ENCODE measurements at places on chromosomes 6 and 20. TPM values are rescaled to one million over a fixed set of nuclear protein-coding genes. Genes with fewer than 3 reads are reported as not detected.

- H3K27me3 ChIP-seq = no peaks in the 10 kb centered on the region
- no peak overlapping the region for H3K27ac ChIP-seq
- H3K36me3 ChIP-seq = peaks cover 2% of the 10 kb centered on the region
Observed at GRCh38 chr6:99146711-99147110, 199.0 kb upstream of the FBXL4 start.

- H3K27me3 ChIP-seq = peaks cover 4% of the 10 kb centered on the region
- no peak overlapping the region for H3K27ac ChIP-seq
- no peak overlapping the region for H3K4me3 ChIP-seq
- DNase-seq = no peak
- no peaks in the 10 kb centered on the region for H3K4me1 ChIP-seq
Observed at GRCh38 chr6:21531393-21531792, 62.2 kb upstream of the SOX4 start.

Gene OR2J3
- total RNA-seq = not detected

- peaks cover 14% of the 10 kb centered on the region for H3K36me3 ChIP-seq
- H3K27me3 ChIP-seq = no peaks in the 10 kb centered on the region
- H3K4me1 ChIP-seq = peaks cover 3% of the 10 kb centered on the region
- no peak for DNase-seq
Observed at GRCh38 chr6:110662490-110663211, 152.6 kb downstream of the CDK19 start.

- H3K27ac ChIP-seq = no peak overlapping the region
- no peak for DNase-seq
- H3K27me3 ChIP-seq = peaks cover 8% of the 10 kb centered on the region
- no peaks in the 10 kb centered on the region for H3K36me3 ChIP-seq
- no peaks in the 10 kb centered on the region for H3K4me1 ChIP-seq
Observed at GRCh38 chr6:70298068-70298467, 4.8 kb downstream of the COL9A1 start.

- no peaks in the 10 kb centered on the region for H3K4me1 ChIP-seq
- no peaks in the 10 kb centered on the region for H3K27me3 ChIP-seq
- no peak for DNase-seq
- no peak overlapping the region for H3K4me3 ChIP-seq
Observed at GRCh38 chr6:51250317-51250716, 431.6 kb downstream of the TFAP2B start.

DNA sequence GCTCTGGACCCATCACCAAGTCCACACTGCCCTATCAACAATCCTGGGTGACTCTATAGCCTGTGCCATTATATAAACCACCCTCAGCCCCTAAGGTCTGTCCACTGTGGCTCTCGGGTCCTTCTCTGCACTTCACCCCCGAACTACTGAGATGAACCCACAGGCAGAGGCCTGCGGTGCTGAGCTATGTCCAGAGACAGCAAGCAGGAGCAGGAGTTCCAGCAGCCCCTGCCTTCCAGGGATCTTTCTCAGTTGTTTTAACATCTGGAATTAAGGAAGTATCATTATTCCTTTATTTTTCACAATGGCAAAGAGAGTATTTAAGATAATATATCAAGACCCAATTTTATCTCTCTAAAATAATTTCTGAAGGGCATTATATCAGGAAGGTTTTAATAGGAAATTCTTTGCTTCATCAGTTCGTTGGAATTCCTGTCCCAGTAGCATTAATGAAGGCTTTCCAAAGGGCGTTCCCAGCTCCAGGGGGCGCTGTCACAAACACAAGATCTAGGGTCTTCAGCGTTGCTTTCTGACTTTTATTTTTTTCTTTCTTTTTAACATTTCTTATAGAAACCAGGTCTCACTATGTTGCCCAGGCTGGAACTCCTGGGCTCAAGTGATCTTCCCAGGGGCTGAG, 27.3 kb downstream of the RRBP1 start:
- no peak for DNase-seq
- H3K27me3 ChIP-seq = no peaks in the 10 kb centered on the region
- H3K4me3 ChIP-seq = no peak overlapping the region
- H3K4me1 ChIP-seq = no peaks in the 10 kb centered on the region
- peaks cover 32% of the 10 kb centered on the region for H3K36me3 ChIP-seq

Gene FOXO3
- 24.4 TPM for total RNA-seq

DNA sequence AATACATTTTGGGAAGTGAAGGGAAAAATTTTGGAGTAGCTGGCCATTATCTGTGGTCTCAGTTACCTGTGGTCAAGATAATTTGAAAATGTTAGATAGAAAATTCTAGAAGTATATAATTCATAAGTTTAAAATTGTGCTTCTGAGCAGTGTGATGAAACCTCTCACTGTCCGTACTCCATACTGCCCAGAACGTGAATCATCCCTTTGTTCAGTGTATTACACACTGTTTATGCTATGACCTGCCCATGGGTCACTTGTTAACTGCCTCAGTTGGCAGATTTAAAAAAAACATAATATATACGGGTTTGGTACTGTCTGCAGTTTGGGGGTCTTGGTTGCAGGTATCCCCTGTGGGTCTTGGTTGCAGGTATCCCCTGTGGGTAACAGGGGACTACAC, 4.1 kb upstream of the CALHM5 start:
- DNase-seq = no peak
- peaks cover 23% of the 10 kb centered on the region for H3K36me3 ChIP-seq
- peaks cover 15% of the 10 kb centered on the region for H3K27me3 ChIP-seq
- H3K27ac ChIP-seq = no peak overlapping the region
- H3K4me1 ChIP-seq = no peaks in the 10 kb centered on the region

GRCh38 chr6:12336121-12336971, 46.2 kb downstream of the EDN1 start:
- no peak for DNase-seq
- H3K4me1 ChIP-seq = peaks cover 8% of the 10 kb centered on the region
- no peak overlapping the region for H3K27ac ChIP-seq
- peaks cover 4% of the 10 kb centered on the region for H3K27me3 ChIP-seq
- no peaks in the 10 kb centered on the region for H3K36me3 ChIP-seq
- no peak overlapping the region for H3K4me3 ChIP-seq

DNA sequence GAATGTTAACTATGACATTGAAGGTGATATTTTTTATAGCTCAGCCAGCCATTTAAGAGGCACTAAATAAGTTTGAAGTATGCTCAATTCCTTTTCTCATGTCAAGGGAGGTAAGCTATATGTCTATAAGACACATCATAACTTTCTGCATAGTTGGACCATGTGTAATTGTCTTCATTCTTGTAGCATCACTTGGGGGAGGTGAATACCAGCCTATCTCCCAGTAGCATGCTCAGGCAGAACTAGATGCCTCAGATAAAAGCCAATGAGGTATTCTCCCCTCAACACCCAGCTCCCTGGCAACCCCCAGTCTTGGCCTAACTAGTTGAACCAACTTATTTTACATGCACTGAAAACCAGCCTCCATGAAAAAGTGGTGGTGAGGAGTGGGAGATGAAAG, 158.3 kb upstream of the JAG1 start:
- DNase-seq = no peak
- H3K27me3 ChIP-seq = peaks cover 11% of the 10 kb centered on the region
- no peak overlapping the region for H3K4me3 ChIP-seq
- no peaks in the 10 kb centered on the region for H3K4me1 ChIP-seq
- no peaks in the 10 kb centered on the region for H3K36me3 ChIP-seq

Gene C20orf144
- 0.47 TPM for total RNA-seq

- no peak for DNase-seq
- H3K36me3 ChIP-seq = peaks cover 14% of the 10 kb centered on the region
- H3K4me3 ChIP-seq = peak overlapping the region; percentile 86
- H3K27ac ChIP-seq = peak overlapping the region; percentile 96
- peaks cover 61% of the 10 kb centered on the region for H3K4me1 ChIP-seq
- H3K27me3 ChIP-seq = no peaks in the 10 kb centered on the region
Observed at GRCh38 chr6:137866200-137866913, 702 bp upstream of the TNFAIP3 start.

Gene DNMT3B
- 0.82 TPM for total RNA-seq

Gene LMBRD1
- total RNA-seq = 45.0 TPM

- no peaks in the 10 kb centered on the region for H3K36me3 ChIP-seq
- H3K4me1 ChIP-seq = no peaks in the 10 kb centered on the region
- H3K27ac ChIP-seq = no peak overlapping the region
- H3K4me3 ChIP-seq = no peak overlapping the region
Observed at GRCh38 chr20:55649254-55649653, 356.1 kb downstream of the CBLN4 start.

GRCh38 chr6:170152124-170152926, 138.6 kb downstream of the DLL1 start:
- H3K27me3 ChIP-seq = no peaks in the 10 kb centered on the region
- peak overlapping the region; percentile 30 for H3K4me3 ChIP-seq
- peak overlapping the region; percentile 76 for H3K27ac ChIP-seq
- H3K36me3 ChIP-seq = no peaks in the 10 kb centered on the region
- no peak for DNase-seq

Gene SLC25A27
- total RNA-seq = 5.2 TPM

DNA sequence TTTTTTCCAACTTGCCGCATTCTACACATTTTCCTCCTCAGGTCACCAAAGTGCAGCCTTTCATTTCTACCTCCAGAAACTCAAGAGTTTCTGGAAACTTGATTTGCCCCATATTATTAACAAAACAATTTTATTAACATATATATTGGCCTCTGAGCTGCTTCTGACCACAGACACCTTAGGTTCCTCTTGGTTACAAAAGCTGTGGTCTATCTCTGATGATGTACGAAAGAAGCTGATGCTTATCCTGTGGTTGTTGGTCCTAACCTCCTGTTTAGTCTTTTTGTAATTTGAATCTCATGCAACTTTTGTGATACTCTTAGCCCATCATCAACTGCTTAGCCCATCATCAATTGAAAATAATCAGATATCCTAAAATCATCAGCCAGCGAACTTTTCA, 735.7 kb downstream of the KIF16B start:
- DNase-seq = no peak
- no peak overlapping the region for H3K4me3 ChIP-seq
- no peaks in the 10 kb centered on the region for H3K36me3 ChIP-seq
- no peaks in the 10 kb centered on the region for H3K27me3 ChIP-seq
- no peak overlapping the region for H3K27ac ChIP-seq

Gene DEFB113
- total RNA-seq = not detected

Gene HSPA1A
- total RNA-seq = 54.8 TPM

Gene SERINC3
- 94.6 TPM for total RNA-seq

- no peak for DNase-seq
- no peak overlapping the region for H3K4me3 ChIP-seq
- no peaks in the 10 kb centered on the region for H3K4me1 ChIP-seq
- H3K27ac ChIP-seq = no peak overlapping the region
- H3K36me3 ChIP-seq = no peaks in the 10 kb centered on the region
Observed at GRCh38 chr20:51211191-51211590, 188.3 kb upstream of the KCNG1 start.

- peak overlapping the region; percentile 32 for H3K4me3 ChIP-seq
- H3K27ac ChIP-seq = peak overlapping the region; percentile 13
- peaks cover 87% of the 10 kb centered on the region for H3K27me3 ChIP-seq
- peaks cover 9% of the 10 kb centered on the region for H3K36me3 ChIP-seq
- peaks cover 21% of the 10 kb centered on the region for H3K4me1 ChIP-seq
- DNase-seq = no peak
Observed at GRCh38 chr6:27669624-27670301, 196.9 kb upstream of the ZNF184 start.

DNA sequence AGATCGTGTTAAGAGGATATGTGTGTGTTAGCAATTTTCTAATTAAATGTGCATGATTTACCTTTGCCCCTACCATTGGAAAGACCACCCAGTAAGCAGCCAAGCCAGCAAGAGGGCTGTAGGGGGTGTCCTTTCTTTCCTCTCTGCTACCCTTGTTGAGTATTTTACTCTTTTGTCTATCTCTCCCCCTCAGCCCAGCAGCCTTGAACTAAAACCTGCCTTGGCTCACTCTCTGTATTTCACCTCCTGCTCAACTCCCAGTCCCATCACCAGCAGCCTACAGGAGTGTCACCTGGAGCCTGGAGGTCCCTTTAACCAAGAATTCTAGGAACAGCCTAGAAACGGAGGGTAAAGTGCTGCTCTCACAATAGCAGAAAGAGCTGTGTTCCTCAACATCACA, 81.0 kb downstream of the HIVEP2 start:
- no peaks in the 10 kb centered on the region for H3K36me3 ChIP-seq
- DNase-seq = no peak
- H3K4me3 ChIP-seq = peak overlapping the region; percentile 42
- peak overlapping the region; percentile 68 for H3K27ac ChIP-seq
- H3K27me3 ChIP-seq = no peaks in the 10 kb centered on the region

DNA sequence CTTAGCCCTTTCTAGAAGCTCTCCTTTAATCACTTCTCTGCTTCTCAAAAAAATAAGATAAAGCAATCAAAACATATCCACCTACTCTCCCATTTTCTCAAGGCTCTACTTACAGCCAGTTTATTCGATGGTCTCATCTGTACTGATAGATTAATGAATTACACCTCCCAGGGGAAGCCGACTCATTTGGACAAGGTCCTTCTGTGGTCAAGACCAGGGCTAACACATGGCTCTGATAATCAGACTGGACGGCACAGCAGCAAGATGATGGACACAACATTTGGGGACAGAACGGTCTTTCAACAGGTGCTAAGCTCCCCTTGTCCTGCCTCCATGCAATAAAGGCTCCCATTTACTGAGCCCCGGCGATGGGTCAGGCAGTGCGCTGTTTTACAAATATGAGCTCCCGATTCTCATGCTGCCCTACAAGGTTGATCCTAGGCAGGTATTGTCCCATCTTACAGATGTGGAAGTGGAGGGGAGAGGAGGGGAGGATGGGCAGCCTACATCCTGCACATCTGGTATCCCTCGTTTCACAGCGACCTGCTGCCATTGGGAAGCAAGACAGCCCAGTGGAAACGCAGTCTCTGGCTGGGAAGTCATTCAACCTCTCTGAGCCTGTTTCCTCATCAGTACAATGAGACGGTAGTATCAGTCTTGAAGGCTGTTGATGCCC, 15.7 kb downstream of the CPNE5 start:
- H3K27me3 ChIP-seq = peaks cover 7% of the 10 kb centered on the region
- no peak overlapping the region for H3K4me3 ChIP-seq
- H3K4me1 ChIP-seq = peaks cover 5% of the 10 kb centered on the region
- no peak overlapping the region for H3K27ac ChIP-seq
- DNase-seq = no peak

Gene LAMP5
- not detected for total RNA-seq

- no peak overlapping the region for H3K4me3 ChIP-seq
- DNase-seq = no peak
- no peaks in the 10 kb centered on the region for H3K4me1 ChIP-seq
- H3K27me3 ChIP-seq = no peaks in the 10 kb centered on the region
Observed at GRCh38 chr6:21908161-21908848, 314.8 kb downstream of the SOX4 start.

DNA sequence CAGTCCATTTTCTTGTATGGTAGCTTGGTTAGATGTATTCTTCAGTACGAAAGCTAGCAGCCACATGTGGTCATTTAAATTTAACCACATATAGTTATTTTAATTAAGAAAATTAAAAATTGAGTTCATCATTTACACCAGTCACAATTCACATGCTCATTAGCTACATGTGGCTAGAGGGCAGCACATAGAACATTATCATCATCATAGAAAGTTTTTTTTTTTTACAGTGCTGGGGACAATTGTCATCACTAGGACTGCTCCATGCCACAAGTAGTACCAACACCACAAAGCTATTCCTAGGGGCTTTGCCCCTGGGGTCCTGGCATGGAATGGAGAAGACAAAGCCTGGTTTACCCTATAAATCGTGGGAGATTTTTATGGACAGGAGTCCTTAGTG, 30.5 kb downstream of the PLCB4 start:
- DNase-seq = no peak
- H3K4me3 ChIP-seq = no peak overlapping the region
- H3K27ac ChIP-seq = no peak overlapping the region

GRCh38 chr6:105560611-105561066, 157.8 kb upstream of the PREP start:
- H3K4me1 ChIP-seq = no peaks in the 10 kb centered on the region
- H3K27me3 ChIP-seq = peaks cover 11% of the 10 kb centered on the region
- H3K36me3 ChIP-seq = peaks cover 3% of the 10 kb centered on the region
- no peak overlapping the region for H3K4me3 ChIP-seq
- DNase-seq = no peak
- H3K27ac ChIP-seq = no peak overlapping the region
